AG09309 (cell line): ENCODE measurements at places on chromosomes 12 and 14.
A peak's percentile ranks its signal among the peaks of the same experiment; 100 is the strongest.

- no peak for DNase-seq
Observed at GRCh38 chr12:132530447-132530846, 40.5 kb downstream of the FBRSL1 start.

- DNase-seq: no peak
Observed at GRCh38 chr12:32334371-32334777, 65.0 kb upstream of the FGD4 start.

DNA sequence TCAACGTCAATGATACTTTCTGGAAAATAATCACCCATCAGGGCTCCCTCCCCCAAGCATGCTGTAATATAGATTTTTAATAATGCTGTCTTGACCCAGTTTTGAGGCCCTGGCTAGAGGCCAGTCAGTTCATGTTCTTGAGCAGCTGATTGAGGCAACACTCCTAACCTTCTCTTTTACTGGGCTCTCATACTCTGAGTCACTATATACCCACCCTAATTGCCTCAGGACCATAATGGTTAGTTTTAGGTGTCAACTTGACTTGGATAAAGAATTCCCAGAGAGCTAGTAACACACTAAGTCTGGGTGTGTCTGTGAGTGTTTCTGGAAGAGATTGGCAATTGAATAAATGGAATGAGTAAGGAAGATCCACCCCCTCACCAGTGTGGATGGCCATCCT, 527.0 kb upstream of the ATP2B1 start:
- DNase-seq: peak; percentile 23

DNA sequence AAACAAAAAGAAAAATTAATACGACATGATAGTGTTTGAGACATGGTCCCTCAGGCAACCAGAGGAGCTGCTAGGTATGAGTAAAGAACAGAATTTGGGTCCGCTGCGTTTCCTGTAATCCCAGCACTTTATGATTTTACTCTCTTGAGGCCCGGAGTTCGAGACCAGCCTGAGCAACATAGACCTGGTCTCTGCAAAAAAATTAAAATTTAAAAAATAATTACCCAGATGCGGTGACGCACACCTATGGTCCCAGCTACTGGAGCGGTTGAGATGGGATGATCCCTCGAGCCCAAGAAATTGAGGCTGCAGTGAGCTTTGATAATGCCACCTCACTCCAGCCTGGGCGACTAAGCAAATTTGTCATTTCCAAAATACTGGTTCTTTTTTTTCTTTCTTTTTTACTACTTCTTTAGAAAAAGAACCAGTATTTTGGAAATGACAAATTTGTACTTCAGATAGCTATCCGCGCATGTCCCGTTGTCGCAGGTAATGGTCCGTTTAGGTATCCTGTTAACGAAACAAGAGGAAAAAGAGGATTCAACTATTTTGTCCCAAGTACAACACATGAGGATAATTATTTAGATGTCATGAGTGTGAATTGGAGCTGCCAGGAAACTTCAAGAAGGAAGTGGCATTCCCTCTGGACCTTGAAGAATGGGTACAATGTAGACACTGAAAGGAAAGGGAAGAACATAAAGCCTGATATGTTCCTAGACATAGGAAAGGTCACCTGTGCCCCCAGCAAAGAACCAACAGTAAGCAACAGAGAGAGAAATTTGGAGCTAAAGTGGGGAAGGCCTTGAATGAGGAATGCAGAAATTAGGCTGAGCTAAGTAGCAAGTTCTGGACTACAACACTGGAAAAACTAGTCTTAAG, 1.2 kb upstream of the HECTD1 start:
- DNase-seq: no peak

- DNase-seq: no peak
Observed at GRCh38 chr12:40502322-40502721, 189.9 kb upstream of the CNTN1 start.
